ENCODE measurements at places on chromosomes 12 and 14.
A peak's percentile ranks its signal among the peaks of the same experiment; 100 is the strongest.

GRCh38 chr12:41993283-41993682 lies 151.4 kb downstream of the GXYLT1 start:
- DNase-seq = no peak

- DNase-seq = no peak
Measured at GRCh38 chr12:112115259-112116045, 6.9 kb upstream of the NAA25 start.

DNA sequence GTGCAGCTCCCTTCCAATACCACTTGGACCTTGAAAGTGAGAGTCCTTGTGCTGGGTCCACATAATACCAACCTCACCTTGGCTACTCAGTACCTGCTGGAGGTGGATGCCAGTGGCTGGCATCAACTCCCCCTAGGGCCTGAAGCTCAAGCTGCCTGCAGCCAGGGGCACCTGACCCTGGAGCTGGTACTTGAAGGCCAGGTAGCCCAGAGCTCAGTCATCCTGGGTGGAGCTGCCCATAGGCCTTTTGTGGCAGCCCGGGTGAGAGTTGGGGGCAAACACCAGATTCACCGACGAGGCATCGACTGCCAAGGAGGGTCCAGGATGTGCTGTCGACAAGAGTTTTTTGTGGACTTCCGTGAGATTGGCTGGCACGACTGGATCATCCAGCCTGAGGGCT lies 5.7 kb upstream of the INHBE start:
- DNase-seq = no peak

- no peak for DNase-seq
Measured at GRCh38 chr14:24247422-24247821, 5.0 kb upstream of the TINF2 start.

DNA sequence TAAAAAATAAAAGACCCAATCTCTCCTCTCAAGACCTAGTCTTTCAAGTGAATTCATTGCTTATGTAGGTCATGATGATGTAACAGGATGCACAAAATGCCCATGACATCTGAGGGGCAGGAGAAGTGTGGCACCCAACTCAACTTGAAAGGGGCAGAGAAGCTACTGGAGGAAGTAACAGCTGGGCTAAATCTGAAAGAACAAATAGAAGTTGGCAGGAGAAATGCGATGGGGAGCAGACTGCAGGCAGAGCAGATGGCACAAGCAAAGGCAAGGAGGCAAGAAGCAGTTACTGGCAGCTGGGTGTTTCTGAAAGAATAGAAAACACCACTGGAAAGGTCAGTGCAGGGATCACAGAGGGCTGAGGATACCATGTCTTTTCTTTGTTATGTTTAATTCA lies 14.6 kb downstream of the SLC38A4 start:
- DNase-seq = no peak

GRCh38 chr14:103081951-103082350 lies 2.1 kb upstream of the LBHD2 start:
- no peak for DNase-seq

DNA sequence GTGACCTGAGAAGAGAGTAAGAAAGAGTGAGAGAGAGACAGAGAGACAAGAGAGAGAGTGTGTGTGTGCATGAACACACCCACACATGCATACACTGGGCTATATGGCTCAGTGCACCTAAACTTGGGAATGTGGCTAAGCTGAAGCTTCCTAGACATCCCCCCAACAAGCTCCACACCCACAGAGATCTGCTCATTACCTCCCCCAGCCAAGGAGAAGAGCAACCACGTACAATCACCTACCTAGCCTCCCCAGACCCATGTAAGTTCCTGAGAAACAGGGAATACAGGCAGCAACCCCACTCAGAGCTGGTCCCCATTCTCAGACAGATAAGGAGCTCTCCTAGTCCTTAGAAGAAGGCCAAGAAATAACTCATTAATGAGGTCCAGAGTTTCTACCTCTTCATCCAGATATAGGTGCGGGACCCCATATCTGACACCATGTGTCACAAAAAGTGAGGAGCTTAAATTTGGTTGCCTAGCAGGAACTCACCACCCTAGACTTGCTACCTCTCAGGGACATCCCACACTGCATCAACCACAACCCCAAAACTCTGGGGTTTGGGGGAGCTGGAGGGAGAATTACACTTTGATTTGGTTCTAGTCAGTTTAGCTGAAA lies 9.9 kb downstream of the AJUBA start:
- no peak for DNase-seq

GRCh38 chr12:66514581-66514980 lies 164.3 kb downstream of the GRIP1 start:
- peak; percentile 78 for DNase-seq

DNA sequence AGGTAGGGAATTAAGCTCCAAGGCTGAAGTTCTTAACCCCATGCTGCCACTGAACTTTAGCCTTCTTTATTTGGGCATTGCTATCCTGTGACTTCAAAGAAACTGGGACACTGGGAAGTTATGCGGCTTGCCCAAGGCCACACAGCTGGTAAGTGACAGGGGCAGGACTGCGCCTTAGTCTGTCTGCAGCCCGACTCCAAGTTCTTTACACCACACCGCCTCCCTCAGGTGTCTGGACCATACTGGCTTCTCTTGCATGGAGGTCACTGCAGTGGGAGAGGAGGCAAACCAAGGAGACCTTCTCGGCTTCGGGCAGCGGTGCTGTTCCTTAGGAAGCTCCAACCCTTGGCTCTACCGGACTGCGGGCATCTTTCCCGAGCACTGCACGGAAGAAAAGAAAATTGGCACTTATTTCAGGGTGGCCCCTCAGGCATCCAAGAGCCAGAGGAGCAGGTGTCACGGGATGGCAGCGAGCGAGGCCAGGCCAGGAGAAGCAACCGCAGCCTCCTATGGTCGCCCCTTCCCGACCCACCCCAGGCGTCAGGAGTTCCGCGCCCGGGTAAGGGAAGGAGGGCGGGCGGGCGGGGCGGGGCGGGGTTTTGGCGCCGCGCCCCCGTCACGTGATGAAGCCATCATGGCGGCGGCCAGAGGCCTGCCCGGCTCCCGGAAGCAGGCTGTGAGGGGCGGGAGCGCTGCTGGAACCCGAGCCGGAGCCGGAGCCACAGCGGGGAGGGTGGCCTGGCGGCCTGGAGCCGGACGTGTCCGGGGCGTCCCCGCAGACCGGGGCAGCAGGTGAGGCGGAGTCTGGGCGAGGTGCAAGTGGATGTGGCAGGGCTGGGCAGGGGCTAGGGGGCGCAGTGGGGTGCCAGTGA lies 16.4 kb upstream of the ESPL1 start:
- DNase-seq = peak; percentile 76

- peak; percentile 25 for DNase-seq
Measured at GRCh38 chr12:94710933-94711332, 60.6 kb upstream of the TMCC3 start.

- no peak for DNase-seq
Measured at GRCh38 chr14:90831821-90832220, 15.6 kb upstream of the TTC7B start.

- peak; percentile 68 for DNase-seq
Measured at GRCh38 chr14:22556990-22557623, 31.9 kb downstream of the DAD1 start.

GRCh38 chr12:42396473-42397259 lies 70.7 kb downstream of the PPHLN1 start:
- peak; percentile 9 for DNase-seq

DNA sequence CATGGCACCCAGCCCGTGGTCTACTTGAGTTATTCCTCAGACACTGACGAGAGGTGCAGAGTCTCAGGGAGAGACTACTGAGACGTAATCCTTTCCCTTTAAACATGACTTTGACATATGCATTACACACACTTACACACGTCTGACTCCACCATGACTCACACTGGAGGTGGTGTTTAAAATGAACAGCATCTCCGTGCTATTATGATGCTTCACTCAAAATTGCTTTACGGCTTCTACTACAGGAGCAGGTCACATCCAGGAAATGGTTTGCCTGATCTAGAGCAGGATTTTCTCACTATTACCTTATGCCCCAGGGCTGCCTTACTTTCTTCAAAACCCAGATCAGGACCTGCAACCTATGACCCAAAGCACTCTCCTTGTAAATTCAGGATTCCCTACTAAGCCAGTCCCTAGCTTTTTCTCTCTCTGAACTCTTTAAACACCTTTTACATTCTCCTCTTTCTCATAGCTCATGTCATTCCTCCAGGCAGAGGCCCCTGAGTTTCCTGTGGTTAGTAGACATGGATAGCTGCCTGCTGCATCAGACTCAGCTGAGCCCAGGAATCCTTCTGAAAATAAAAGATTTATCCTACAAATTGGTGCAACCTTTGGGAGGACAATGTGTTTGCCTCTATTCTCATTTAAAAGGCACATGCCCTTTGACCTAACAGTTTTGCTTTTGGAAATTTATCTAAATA lies 31.2 kb downstream of the TMCC3 start:
- peak; percentile 82 for DNase-seq

- no peak for DNase-seq
Measured at GRCh38 chr12:51817027-51817953, 31.2 kb downstream of the FIGNL2 start.

Data from fibroblast of skin of back (primary cell).